Suppressor macrophage treated with lipopolysaccharide for 4 hours (primary cell): ENCODE measurements at places on chromosomes 3 and 15.
A peak's percentile ranks its signal among the peaks of the same experiment; 100 is the strongest.

GRCh38 chr15:90901175-90902039 is 1.7 kb upstream of the MAN2A2 start:
- no peak for DNase-seq

- DNase-seq: no peak
Observed at GRCh38 chr3:113804661-113805060, 33.9 kb upstream of the GRAMD1C start.

DNA sequence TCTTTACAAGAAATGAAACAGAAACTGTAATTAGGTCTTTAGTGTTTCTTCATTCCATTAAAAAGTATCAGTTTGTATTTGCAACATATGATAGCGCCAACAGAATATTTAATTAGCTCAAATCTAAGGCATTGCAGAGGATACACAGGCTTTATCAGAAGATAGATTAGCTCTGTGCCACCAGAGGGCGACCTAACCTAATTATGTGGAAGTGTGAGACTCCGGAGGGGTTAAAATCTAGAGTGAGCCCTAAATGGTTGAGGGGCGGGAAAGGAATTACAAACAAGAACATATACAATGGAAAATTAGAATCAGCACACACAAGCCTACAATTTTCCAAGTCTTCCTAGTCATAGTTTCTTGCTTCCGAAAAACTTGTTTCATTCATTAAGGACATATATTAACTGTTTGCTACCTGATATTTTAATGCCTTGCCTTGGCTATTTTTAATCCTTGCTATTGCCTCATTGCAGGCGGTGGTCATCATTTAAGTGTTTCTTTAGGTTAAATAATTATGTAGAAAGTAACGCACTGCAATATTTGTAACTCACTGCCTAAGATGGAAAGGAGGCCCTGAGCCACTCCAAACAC is 18.0 kb upstream of the RYR3 start:
- peak; percentile 71 for DNase-seq

- no peak for DNase-seq
Observed at GRCh38 chr3:9074079-9074478, 110.8 kb upstream of the RAD18 start.

DNA sequence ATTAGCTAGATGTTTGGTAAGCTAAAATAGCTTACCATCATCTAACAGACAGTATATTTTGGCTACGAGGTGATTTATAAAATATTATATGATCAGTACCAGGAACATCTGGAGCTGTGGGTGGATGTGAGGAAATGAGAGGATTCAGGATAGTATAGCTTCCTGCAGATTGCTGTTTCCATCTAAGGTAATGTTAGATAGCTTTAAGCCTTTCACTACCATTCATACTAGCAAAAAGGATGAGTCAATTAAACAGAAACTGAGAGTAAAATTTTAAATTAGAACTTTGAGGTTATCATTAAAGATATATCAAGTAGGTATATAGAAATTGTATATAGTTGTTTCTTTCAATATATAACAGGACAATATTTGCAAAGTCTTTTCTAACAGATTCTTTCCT is 8.0 kb downstream of the ZBTB20 start:
- DNase-seq: no peak

GRCh38 chr3:151923901-151924300 is 50.5 kb downstream of the SUCNR1 start:
- no peak for DNase-seq

DNA sequence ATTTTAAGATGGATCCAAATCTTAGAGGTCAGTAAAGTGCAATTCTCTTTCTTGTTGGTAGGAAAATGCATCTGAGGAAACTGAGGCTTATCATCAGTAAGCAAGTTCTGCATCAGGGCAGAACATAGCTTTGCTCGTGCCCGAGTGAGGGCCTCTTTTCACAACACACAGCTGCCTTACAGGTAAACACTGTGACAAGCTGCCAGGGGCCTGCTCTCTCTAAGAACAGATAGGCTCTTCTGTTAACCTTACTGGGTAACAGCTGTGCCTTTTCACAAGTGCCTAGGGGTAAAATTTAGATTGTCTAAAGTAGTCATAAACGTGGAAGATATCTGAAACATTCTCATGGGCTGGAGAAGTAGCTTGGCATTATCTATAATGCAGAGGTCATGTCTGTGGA is 118.1 kb downstream of the C3orf38 start:
- DNase-seq: no peak

GRCh38 chr3:125340121-125340520 is 35.0 kb downstream of the ZNF148 start:
- no peak for DNase-seq

DNA sequence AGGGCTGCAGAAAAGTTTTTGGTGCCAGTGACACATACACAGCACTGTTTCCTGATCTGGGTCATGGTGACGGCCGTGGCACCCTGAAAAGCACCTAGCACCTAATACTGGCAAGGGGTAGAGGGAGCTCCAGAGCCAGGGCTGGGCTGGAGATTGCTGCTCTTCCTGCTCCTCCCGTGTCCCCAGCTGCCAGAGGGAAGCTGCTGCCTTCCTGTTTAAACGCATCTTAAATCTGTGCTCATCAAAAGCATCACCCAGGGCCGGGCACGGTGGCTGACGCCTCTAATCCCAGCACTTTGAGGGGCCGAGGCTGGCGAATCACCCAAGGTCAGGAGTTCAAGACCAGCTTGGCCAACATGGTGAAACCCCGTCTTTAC is 156.7 kb upstream of the MEF2A start:
- DNase-seq: peak; percentile 75

GRCh38 chr15:67331676-67332075 is 77.1 kb downstream of the IQCH start:
- peak; percentile 18 for DNase-seq

DNA sequence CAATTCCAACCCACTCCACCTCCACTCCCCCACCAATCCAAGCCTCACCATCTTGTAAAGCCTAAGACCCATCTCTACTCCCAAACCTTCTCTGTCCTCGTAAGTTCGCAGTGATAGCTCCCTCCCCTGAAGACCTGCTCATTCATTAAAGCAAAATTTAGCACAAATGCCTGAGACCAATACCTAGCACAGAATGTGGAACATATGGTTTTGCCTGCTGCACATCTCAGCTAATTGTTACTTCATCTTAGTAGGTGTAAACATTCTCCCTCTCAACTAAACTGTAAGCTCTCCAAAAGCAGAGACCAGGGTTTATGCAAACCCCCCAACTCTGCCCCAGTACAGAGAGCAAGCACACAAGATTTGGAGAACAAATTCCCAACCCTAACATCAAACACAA is 20.5 kb downstream of the DCLK3 start:
- no peak for DNase-seq

DNA sequence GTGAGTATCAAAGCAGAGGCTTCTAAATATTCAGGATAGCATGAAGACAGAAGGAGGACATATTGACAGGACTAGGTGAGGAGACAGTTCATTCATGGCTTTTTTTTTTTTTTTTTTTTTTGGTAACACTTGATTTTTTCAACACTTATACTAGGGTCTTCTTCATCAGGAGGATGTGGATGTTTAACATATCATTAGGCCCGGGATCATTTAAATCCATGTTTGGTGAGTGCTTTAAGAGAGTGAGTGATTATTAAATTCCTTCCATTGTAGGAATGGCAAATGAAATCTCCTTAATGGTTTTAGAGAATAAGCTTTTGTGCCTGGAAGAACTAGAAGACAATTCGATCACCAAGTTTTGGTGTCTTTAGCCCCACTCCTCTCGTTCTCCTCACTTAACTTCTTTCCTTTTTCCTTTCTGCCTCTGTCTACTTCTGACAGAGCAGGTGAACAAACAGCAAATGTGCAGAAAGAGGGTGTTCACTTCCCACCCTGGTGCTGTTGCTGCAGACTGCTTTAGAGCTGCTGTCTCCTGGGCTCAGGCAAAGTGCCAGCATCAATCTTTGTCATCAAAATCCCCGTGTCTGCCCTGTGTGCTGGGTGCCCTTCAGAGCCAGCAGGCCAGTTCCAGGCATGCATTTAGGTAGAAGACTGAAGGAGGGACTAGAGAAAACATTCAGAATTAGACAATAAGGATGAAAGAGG is 35.6 kb upstream of the RAB11A start:
- peak; percentile 41 for DNase-seq

DNA sequence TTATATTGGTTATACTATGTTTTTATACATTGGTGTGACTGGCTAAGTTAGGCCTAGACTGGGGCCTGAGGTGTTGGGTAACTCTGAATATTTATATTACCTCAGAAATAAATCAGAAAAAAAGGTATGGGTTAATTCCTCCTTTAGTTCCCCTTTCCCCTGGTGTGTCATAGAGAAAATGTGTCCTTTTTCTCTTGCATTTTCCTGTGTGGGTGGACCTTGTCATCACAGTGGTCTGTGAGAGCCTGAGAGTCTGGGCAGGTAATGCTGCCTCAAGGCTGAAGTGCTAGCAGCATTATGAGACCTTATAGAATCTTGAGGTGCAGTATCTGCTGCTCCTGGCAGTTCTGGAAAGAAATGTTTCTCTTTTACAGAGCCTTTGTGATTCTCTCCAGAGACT is 69.7 kb downstream of the PCOLCE2 start:
- DNase-seq: peak; percentile 31

- no peak for DNase-seq
Observed at GRCh38 chr15:80480909-80481308, 76.7 kb downstream of the ARNT2 start.

DNA sequence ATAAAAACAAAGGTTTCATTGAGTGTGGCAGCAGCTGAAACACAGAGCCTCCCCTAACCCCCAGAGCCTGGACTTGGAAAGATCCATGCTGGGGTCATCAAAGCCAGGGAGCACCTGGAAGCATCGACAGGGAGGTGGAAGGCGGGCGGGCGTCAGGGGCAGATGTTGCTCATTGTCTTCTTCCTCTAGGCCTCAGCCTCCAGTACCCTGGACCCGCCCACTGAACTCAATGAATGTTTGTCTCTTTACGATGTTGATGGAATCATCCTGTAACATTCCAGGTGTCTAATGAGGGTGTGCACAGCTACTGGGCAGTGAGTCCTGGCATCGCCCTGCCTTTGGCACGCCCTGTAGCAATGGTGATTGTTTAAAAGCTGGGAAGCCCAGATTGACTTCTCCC is 9.8 kb downstream of the GP5 start:
- no peak for DNase-seq

- DNase-seq: peak; percentile 27
Observed at GRCh38 chr3:83523470-83524073, 1435.2 kb upstream of the CADM2 start.

- DNase-seq: peak; percentile 2
Observed at GRCh38 chr3:70065696-70066253, 66.2 kb downstream of the SAMMSON start.

- peak; percentile 19 for DNase-seq
Observed at GRCh38 chr3:97957617-97958311, 14.5 kb downstream of the RIOX2 start.

GRCh38 chr3:149010504-149010951 is 19.2 kb downstream of the GYG1 start:
- no peak for DNase-seq

DNA sequence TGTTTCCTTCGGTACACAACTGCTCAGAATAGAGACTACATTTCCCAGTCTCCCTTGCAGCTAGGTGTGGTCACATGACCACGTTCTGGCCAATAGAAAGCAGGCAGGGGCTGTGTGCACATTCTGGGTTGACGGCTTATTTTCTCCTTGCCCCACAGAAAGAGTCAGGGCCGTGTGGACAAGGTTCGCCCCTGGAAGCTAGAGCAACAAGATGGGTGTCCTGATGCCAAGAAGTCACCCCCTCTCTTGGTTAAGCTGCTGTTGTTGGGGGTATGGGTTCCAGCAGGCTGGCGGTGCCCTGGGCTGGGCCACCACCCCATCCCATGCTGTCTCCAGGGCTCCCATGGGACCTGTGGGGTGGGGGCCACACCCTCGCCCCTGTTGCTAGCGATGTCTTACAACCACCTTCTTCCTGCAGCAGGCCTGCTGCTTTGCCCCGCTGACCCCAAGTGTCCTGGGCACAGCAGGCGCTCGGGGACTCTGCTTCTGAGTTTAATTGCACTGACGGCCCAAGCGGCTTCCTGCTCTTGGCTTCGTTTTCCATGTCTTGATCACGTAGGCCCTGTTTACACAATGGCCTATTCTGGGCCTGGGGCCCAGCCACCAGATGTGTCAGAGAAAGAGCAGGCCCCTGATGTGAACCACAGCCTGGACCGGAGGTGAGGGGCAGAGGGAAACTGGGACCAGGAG is 24.9 kb downstream of the ABTB1 start:
- peak; percentile 39 for DNase-seq

- DNase-seq: no peak
Observed at GRCh38 chr3:84836961-84837360, 121.8 kb upstream of the CADM2 start.

- DNase-seq: no peak
Observed at GRCh38 chr3:44120721-44121582, 120.7 kb upstream of the TOPAZ1 start.
